ENCODE measurements at places on chromosomes 7 and 10. TPM values are rescaled to one million over a fixed set of nuclear protein-coding genes. Genes with fewer than 3 reads are reported as not detected.

The PHYHIPL gene
- total RNA-seq = not detected

The EPHA1 gene
- total RNA-seq = under 0.01 TPM

The IL6 gene
- 2.2 TPM for total RNA-seq

The CALML3 gene
- not detected for total RNA-seq

The TEX36 gene
- total RNA-seq = not detected

The MOGAT3 gene
- not detected for total RNA-seq

The PTN gene
- 35.4 TPM for total RNA-seq

The GJD4 gene
- not detected for total RNA-seq

The ATG9B gene
- under 0.01 TPM for total RNA-seq

The ACHE gene
- 2.2 TPM for total RNA-seq

The URGCP gene
- 33.7 TPM for total RNA-seq

The PRKCQ gene
- not detected for total RNA-seq

The TRIM50 gene
- total RNA-seq = not detected

The CPXM2 gene
- 43.8 TPM for total RNA-seq

The SLC26A3 gene
- not detected for total RNA-seq

The MRC1 gene
- total RNA-seq = under 0.01 TPM

The C10orf53 gene
- total RNA-seq = not detected

The KIAA1217 gene
- total RNA-seq = 5.5 TPM

The ENTPD1 gene
- total RNA-seq = 0.50 TPM

The PDE1C gene
- 0.50 TPM for total RNA-seq

The CHPF2 gene
- total RNA-seq = 71.4 TPM

The PCBD1 gene
- total RNA-seq = 59.7 TPM

The NHLRC2 gene
- total RNA-seq = 8.4 TPM

The TLX1 gene
- total RNA-seq = not detected

The ALKBH4 gene
- total RNA-seq = 17.4 TPM

The CDK14 gene
- total RNA-seq = 68.5 TPM

The C10orf62 gene
- total RNA-seq = not detected

The DYNC1I1 gene
- 0.66 TPM for total RNA-seq

The CALD1 gene
- 232 TPM for total RNA-seq

The WDR11 gene
- total RNA-seq = 81.7 TPM

The RPEL1 gene
- total RNA-seq = under 0.01 TPM

The DMBT1 gene
- under 0.01 TPM for total RNA-seq

The KIAA1549 gene
- total RNA-seq = 0.99 TPM

The UTF1 gene
- not detected for total RNA-seq

The DKK1 gene
- 71.0 TPM for total RNA-seq

The MAGI2 gene
- total RNA-seq = 33.2 TPM

The CREM gene
- 24.6 TPM for total RNA-seq

The ZNF479 gene
- total RNA-seq = not detected

The CDK6 gene
- 38.9 TPM for total RNA-seq

The CXCL12 gene
- total RNA-seq = 42.0 TPM

The VENTX gene
- total RNA-seq = not detected

The SEMA3E gene
- total RNA-seq = 6.8 TPM

The TMEM213 gene
- total RNA-seq = not detected

Data from smooth muscle cell of trachea (primary cell).